Activated CD8-positive, alpha-beta memory T cell treated with anti-CD3 and anti-CD28 coated beads for 1 hour (primary cell): ENCODE measurements at places on chromosomes 12 and 14.

DNA sequence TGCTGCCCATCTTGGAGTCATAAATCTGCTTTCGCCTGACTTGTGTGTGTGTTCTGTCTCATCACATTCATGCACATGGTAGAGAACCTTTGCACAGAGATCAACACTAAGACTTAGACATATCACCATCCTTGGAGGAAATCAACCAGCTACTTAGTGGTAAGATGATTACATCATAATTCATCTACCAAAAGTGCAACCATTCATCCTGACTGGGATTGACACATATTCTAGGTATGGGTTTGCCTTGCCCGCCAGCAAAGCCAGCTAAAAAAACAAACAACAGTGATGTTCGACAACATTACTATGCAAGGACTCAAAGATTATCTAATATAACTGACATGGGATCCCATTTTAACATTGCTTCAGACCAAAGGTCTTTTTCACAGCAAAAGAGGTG is 228.7 kb downstream of the NUAK1 start:
- no peak for DNase-seq

- no peak for DNase-seq
These were observed 280.6 kb downstream of the NRXN3 start for GRCh38 chr14:78450669-78451318.

DNA sequence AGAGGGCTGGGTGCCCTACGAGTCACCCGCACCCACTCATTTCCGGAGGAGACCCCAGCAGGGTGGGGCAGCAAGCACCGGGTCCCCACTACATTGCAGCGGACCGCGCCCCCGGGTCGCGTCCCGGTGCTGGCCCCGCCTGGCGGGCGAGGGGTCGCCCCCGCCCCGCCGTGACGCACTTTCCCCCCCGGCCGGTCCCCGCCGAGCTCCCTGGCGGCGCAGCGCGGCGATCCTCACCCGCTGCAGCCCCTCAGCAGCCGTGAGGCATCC is 106.1 kb downstream of the PRICKLE1 start:
- DNase-seq = no peak

DNA sequence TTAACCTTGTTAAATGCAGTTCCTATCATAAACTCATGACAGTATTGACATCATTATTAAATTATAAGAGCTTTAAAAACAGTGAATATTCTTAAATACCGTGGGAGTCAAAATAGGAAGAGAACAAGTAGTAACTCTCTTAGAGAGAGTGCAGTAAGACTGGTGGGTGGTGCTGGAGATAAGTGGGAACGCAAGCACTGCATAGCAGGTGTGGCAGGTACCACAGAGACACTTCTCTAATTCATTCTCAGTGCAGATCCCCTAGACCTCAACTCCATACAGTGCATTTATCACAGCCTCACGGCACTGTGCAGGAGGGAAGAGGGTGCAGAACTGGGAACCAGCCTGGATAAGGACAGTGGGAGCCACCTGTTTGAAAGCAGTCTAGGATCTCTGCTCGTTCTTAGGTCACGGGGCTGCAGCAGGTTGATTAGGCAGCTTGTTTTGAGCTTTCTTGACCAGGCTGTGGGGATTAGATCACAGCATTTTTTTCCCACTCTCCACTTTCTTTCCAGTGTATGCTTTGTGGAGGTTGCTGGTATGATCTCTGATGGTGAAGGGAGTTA is 165.6 kb downstream of the PRKCH start:
- DNase-seq = no peak

DNA sequence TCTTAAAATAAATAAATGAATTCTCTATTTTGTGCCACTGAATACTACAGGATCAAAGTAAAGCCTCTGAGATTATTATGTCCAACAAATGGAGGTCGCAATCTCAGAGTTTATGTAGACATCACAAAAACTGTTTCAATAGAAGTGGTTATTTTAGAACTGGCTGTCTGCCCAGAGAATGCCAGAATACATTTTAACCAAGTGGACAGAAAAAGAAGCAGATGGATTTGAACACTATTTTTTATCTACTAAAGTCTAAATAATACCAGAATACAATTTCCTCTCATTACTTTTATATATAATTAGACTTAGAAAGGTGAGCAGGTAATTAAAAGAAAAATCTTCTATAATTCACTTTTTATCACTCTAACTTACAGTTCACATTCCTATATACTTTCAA is 118.3 kb downstream of the MED13L start:
- DNase-seq = no peak

- DNase-seq = no peak
These were observed 87.7 kb downstream of the SAMD4A start for GRCh38 chr14:54654605-54655004.

GRCh38 chr12:65787056-65787865 is 37.0 kb upstream of the HMGA2 start:
- DNase-seq = no peak

GRCh38 chr12:39435531-39435930 is 7.4 kb downstream of the KIF21A start:
- DNase-seq = no peak

- no peak for DNase-seq
These were observed 38.6 kb upstream of the KRR1 start for GRCh38 chr12:75549989-75550388.

GRCh38 chr12:24560831-24561271 is 388.1 kb downstream of the BCAT1 start:
- DNase-seq = no peak

- no peak for DNase-seq
These were observed 61.3 kb downstream of the C12orf50 start for GRCh38 chr12:87967871-87968270.

DNA sequence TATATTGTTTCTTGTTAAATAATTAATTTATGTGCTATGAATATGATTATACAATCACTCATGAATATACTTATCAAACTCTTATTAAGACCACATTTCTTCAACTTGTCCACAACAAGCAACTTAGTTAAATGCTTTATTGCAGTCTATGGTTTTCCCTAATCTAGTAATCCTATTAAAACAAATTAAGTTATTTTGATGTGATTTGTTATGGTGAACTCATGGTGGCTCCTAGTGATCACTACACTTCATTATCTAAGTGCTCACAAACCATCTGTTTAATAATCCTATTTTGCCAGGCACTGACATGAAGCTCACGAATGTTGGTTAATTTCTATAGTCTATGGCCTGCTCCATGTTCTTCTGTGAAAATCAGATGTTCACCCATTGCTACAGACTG is 42.9 kb downstream of the INSM2 start:
- DNase-seq = no peak

DNA sequence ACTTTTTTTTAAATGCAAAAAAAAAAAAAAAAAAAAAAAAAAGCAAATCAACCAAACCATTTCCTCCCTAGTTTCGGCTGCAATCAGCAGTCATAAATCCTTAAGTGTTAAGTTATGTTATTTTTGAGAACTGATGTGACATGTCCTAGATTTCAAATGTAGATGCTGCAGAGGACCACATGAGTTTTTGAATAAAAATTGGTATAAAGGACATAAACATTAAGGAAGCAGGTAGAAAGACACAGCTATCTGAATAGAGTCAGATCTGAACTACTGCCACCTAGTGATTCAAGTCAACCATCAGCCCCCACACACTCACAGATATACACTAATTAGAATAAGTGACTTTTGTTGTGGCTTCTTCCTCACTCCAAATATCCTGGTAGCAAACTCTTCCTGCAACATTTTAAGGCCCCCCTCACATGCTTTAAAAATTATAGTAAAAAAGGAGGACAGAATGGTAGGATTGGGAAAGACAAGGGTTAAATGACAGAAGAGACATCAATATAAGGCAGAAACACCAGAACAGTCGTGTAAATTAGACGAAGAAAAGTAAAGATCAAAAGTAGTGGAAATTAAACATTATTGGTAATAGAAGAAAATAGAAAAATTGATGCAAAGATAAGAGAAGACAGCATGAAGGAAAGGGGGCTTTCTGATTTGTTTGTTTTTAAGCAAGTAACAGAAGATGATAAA is 394.5 kb upstream of the ATP2B1 start:
- DNase-seq = no peak

DNA sequence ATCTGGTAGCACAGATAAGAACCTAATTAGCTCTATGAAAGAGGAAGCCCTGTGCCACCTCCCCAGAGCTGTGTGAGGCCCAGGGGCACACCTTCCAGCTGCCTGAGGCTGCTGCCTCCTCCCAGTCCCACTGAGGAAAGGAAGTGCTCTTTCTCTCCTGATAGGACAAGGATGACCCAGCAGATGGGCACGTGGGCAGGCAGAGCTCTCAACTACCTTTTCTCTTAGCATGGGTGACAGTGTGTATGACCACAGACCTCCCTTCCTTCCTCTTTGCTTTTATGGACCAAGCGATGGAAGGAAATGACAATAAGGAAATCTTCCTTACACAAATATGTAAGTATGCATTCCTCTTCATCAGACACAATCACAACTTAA is 127.6 kb upstream of the AMIGO2 start:
- no peak for DNase-seq

- DNase-seq = no peak
These were observed 122.7 kb downstream of the DIP2B start for GRCh38 chr12:50627491-50627890.
